NCI-H748 treated with DMSO at 0.1 percent for 48 hours (cell line): ENCODE measurements at places on chromosomes 7 and 10.
A peak's percentile ranks its signal among the peaks of the same experiment; 100 is the strongest.

DNA sequence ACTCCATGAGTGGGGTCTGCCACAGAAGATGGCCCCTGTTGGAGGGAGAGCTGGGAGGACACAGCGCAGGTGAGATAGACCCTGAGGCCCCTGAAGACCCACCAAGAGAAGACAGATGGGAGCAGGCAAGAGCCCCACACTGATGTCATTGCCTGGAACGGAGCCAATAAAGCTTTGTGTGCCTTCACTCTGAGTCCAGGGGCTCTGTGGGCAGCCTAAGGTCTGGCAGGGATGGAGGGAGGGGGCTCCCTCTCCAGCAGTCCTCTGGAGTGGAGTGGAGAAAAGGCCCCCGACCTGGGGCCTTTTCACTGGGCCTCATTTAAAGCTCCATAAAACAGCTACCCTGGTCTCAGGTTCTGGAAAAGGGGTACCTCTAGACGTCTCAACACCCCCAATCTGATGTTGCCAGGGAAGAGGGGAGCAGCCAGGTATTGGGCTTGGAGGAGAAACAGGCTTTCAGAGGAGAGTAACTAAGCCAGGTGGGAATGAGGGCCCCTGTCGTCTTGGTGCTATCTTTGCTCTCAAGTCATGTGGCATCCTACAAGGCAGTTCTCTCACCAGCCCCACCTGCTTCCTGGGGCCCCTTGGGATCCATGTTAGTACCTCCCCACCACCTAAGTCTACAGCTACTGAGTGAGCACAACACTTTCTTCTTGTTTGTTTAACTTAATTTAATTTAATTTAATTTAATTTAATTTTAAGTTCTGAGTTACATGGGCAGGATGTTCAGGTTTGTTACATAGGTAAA is 1.4 kb downstream of the C10orf62 start:
- no peak for DNase-seq

DNA sequence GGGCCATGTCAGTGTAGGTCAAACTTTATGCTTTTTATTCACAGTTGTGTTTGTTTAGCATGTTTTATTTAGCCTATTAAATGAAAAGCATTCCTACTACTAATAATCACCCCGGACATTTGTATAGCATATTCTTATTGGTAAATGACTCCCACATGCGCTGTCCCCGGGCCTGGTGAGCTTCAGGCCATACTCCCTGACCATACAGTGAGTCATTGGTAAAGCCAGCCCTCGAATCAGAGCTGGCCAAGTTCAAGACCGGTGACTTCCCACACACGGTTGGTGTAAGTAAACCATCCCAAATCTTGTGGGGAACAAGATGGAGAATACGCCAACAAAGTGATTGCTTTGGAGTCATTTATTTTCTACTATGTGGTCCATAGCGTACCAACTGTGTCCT is 238.7 kb upstream of the TCF7L2 start:
- no peak for DNase-seq

- DNase-seq = no peak
These were observed 36.0 kb upstream of the AKR1E2 start for GRCh38 chr10:4790045-4790444.

GRCh38 chr7:167090-167855 is 25.1 kb upstream of the FAM20C start:
- no peak for DNase-seq

GRCh38 chr7:127816354-127817190 is 164.6 kb downstream of the SND1 start:
- DNase-seq = no peak

DNA sequence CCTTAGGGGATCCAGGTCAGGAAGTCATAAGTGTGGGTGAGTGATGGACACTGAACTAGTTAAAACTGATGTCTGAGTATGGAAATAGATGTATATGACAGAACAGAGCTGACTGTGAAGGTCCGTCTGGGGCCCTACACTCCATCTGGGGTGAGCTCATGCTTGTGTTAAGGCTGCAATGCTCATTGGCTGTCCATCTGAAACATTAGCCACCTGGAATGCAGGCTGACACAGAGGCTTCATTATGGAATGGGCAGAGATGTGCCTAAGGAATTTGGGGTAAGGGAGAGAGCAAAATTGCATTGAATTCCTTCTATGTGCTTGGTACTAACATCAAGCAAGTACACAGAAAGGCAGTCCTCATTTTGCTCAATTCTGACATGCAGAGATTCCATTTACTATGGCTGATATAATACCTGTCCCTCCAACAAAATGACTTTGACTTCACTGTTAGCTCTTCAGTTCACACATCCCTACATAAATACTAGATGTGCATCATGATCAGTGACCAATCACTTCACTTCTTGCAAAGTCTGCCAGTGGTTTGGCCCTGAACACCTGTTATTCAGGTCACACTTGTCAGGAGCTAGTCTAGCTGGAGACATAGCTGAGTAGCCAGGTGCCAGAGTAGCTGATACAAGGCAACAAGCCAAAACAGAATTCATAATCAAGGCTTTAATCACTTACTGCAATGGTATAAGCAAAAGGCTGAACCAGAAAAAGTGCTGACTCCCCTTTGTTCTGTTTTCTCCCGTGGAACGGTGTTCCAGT is 128.9 kb upstream of the VWC2 start:
- no peak for DNase-seq

GRCh38 chr10:24642921-24643678 is 80.6 kb downstream of the ARHGAP21 start:
- peak; percentile 85 for DNase-seq

- DNase-seq = no peak
These were observed 69.0 kb upstream of the SAMD8 start for GRCh38 chr10:75042292-75042974.

- no peak for DNase-seq
These were observed 71.3 kb downstream of the CDHR3 start for GRCh38 chr7:106034383-106034782.
